ENCODE measurements at places on chromosomes 12 and 14. TPM values are rescaled to one million over a fixed set of nuclear protein-coding genes. Genes with fewer than 3 reads are reported as not detected.

The ANKRD33 gene
- not detected for total RNA-seq

The PLA2G1B gene
- 1.4 TPM for total RNA-seq

The PPM1H gene
- 5.7 TPM for total RNA-seq

DNA sequence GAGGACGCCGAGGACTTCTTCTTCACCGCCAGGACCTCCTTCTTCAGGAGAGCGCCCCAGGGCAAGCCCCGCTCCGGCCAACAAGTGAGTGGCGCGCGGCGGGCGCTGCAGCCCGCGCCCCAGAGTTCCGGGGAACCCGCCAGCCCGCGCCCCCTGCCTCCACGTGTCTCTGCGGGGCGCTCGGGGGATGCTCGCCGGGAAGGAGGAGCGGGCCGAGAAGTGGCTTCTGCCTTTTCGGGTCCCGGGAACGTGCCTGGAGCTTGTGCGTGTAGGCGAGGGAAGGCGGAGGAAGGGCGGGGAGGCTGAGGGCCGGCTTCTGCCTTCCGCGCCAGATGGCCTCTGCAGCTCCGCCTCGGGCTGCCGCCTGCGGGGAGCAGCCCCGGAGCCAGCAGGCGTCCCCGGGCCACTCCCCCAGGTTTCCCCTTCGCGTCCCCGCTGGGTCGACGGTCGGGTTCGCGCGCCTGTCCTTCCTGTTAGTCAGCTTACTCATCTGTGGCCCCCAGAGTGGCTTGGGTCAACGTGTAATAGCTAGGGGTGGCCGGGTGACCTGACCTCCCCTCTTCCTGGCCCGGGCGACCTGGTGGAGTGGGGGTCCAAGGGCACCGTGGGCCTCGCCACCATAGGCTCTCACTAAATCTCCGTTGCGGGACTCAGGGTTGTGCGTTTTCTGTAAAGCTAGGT is 505 bp downstream of the RASSF3 start:
- H3K36me3 ChIP-seq = no peaks in the 10 kb centered on the region
- peaks cover 2% of the 10 kb centered on the region for H3K4me1 ChIP-seq

DNA sequence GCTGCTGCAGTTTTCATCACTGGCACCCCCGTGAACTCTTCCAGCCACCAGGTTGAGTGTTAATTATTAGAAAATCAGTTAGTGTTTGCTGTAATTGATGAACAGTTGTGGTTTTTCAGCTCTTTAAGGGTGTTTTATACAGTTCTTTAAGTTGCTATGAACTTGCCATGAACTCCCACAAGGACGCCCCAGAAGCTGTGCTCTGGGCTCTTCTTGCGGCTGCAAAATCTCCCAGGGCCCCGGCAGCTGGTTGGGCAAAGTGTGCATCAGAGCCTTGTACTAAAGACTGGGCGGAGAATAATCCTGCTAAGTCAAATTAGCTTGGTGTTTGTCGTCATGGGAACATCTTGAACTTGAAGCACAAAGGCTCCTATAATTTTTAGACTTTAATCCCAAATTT is 82.2 kb downstream of the EML1 start:
- no peaks in the 10 kb centered on the region for H3K27me3 ChIP-seq
- H3K4me3 ChIP-seq = no peak overlapping the region
- H3K27ac ChIP-seq = no peak overlapping the region
- no peak for DNase-seq
- H3K4me1 ChIP-seq = no peaks in the 10 kb centered on the region

- no peaks in the 10 kb centered on the region for H3K36me3 ChIP-seq
- no peak for DNase-seq
- no peaks in the 10 kb centered on the region for H3K4me1 ChIP-seq
- H3K27me3 ChIP-seq = no peaks in the 10 kb centered on the region
Observed at GRCh38 chr12:89833337-89834252, 125.0 kb upstream of the ATP2B1 start.

The HOXC11 gene
- total RNA-seq = not detected

The GPRC5D gene
- 0.17 TPM for total RNA-seq

DNA sequence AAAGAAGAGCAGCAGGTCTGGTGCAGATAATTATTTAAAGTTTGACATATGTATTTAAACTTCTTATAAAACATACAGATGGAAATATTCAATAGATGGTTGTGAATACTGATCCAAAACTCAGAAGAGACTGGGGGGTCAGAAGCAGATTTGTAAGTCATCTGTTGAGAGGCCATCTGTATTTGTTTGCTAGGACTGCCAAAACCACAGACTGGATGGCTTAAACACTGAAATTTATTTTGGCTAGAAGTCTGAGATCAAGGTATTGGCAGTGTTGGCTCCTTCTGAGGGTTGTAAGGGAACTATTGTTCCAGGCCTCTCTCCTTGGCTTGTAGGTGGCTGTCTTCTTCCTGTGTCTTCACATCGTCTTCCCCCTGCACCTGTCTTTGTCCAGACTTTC is 153.9 kb downstream of the LRRK2 start:
- no peak for DNase-seq
- H3K27me3 ChIP-seq = no peaks in the 10 kb centered on the region
- H3K36me3 ChIP-seq = no peaks in the 10 kb centered on the region
- H3K27ac ChIP-seq = no peak overlapping the region
- no peaks in the 10 kb centered on the region for H3K4me1 ChIP-seq
- H3K4me3 ChIP-seq = no peak overlapping the region

DNA sequence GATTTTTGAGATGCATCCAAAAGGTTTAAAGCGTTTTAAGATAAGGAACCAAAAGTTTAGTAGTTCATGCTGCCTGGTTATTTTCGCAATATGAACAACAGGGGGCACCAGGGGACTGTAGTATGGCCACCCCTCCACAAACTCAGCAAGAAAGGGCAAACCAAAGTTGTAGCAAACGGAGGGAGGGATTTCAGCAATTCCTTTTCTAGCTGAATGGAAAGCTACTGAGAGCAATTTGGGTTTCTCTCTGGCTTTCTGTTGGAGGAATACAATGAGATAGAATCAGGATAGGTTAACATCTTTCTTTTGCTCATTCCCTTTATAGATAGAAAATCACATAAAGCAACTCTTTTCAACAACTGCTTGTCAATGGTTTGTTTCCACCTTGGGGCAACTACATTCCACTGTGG is 62.5 kb downstream of the DRAM1 start:
- no peak overlapping the region for H3K4me3 ChIP-seq
- peak; percentile 45 for DNase-seq
- no peaks in the 10 kb centered on the region for H3K4me1 ChIP-seq
- no peak overlapping the region for H3K27ac ChIP-seq

- no peak for DNase-seq
- peaks cover 6% of the 10 kb centered on the region for H3K4me1 ChIP-seq
- H3K27ac ChIP-seq = peak overlapping the region; percentile 77
- H3K4me3 ChIP-seq = no peak overlapping the region
- H3K36me3 ChIP-seq = peaks cover 26% of the 10 kb centered on the region
Observed at GRCh38 chr12:120718055-120718454, 7.6 kb upstream of the ACADS start.

The ALG10B gene
- 3.3 TPM for total RNA-seq

- H3K27me3 ChIP-seq = no peaks in the 10 kb centered on the region
- H3K4me1 ChIP-seq = peaks cover 14% of the 10 kb centered on the region
- no peak overlapping the region for H3K27ac ChIP-seq
- no peaks in the 10 kb centered on the region for H3K36me3 ChIP-seq
Observed at GRCh38 chr14:96514694-96515093, 12.5 kb downstream of the PAPOLA start.

- H3K27me3 ChIP-seq = no peaks in the 10 kb centered on the region
- DNase-seq = no peak
- H3K27ac ChIP-seq = no peak overlapping the region
- no peaks in the 10 kb centered on the region for H3K4me1 ChIP-seq
- no peak overlapping the region for H3K4me3 ChIP-seq
Observed at GRCh38 chr14:65151609-65151956, 49.3 kb upstream of the MAX start.

DNA sequence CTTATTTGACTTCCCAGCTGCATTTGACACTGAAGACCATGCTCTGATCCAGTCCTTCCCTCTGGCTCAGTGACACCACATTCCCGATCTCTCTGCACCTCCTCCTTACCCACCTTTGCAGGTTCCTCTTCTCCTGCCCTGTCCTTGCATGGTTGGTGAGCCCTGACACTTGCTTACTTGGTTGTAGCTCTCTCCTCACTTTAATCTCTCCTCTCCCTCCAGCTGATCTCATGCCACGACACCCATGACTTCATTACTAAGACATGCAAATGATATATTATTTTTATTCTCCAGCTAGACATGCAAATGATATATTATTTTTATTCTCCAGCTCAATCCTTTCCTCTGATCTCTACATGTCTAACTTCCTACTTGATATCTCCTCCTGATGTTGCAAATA is at the start of gene SERPINA9:
Gene SERPINA9, minus strand, starts transcription at position 175 of the 400 bp plus-strand sequence. CDS start 6,357 bp downstream, outside the sequence.
- no peak within 1 kb of the TSS for H3K4me3 ChIP-seq
- peaks cover 6% of the 10 kb centered on the region for H3K4me1 ChIP-seq
- no peaks in the 10 kb centered on the region for H3K27me3 ChIP-seq
- H3K36me3 ChIP-seq = no peaks in the 10 kb centered on the region

GRCh38 chr12:106801830-106802533 is 27.5 kb downstream of the RIC8B start:
- DNase-seq = no peak
- no peaks in the 10 kb centered on the region for H3K4me1 ChIP-seq
- no peak overlapping the region for H3K4me3 ChIP-seq

The FSCB gene
- not detected for total RNA-seq

GRCh38 chr12:203462-204260 is 10.3 kb downstream of the SLC6A12 start:
- H3K4me3 ChIP-seq = peak overlapping the region; percentile 22
- peaks cover 47% of the 10 kb centered on the region for H3K36me3 ChIP-seq
- no peak for DNase-seq
- H3K27me3 ChIP-seq = no peaks in the 10 kb centered on the region

GRCh38 chr12:101823039-101823438 is 7.7 kb downstream of the GNPTAB start:
- H3K27me3 ChIP-seq = no peaks in the 10 kb centered on the region
- no peak for DNase-seq
- no peaks in the 10 kb centered on the region for H3K36me3 ChIP-seq
- H3K4me1 ChIP-seq = no peaks in the 10 kb centered on the region

The AKAP3 gene
- 2.0 TPM for total RNA-seq

GRCh38 chr12:8658346-8658745 is 4.3 kb downstream of the MFAP5 start:
- H3K27ac ChIP-seq = no peak overlapping the region
- no peaks in the 10 kb centered on the region for H3K4me1 ChIP-seq
- H3K27me3 ChIP-seq = no peaks in the 10 kb centered on the region

The MYH6 gene
- 0.05 TPM for total RNA-seq

DNA sequence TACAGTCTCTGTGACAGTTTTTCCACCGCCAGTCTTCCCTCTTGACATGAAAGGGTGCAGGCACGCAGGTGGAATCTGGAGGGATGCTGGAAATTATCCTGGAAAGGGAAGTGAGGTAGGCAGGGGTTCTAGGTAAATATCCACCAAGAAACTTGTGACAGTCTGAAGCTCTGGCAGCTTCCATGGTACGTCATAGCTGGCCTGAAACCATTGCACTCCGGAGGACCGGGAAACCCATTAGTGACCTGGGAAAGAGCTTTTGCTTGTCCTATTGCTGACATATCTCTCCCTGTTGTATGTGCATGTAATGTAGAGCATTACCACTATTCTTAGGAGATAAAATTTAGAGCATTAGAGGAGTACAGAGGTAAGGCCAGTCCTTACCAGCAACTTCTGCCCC is 275.9 kb downstream of the EGLN3 start:
- H3K36me3 ChIP-seq = no peaks in the 10 kb centered on the region
- H3K27me3 ChIP-seq = no peaks in the 10 kb centered on the region
- no peak overlapping the region for H3K27ac ChIP-seq
- no peaks in the 10 kb centered on the region for H3K4me1 ChIP-seq
- no peak for DNase-seq
- no peak overlapping the region for H3K4me3 ChIP-seq

The KRT73 gene
- not detected for total RNA-seq

GRCh38 chr14:99467336-99468078 is 13.2 kb downstream of the SETD3 start:
- H3K27ac ChIP-seq = no peak overlapping the region
- DNase-seq = no peak
- peaks cover 19% of the 10 kb centered on the region for H3K36me3 ChIP-seq
- no peak overlapping the region for H3K4me3 ChIP-seq
- no peaks in the 10 kb centered on the region for H3K27me3 ChIP-seq
- H3K4me1 ChIP-seq = no peaks in the 10 kb centered on the region

The OVCH1 gene
- total RNA-seq = not detected

DNA sequence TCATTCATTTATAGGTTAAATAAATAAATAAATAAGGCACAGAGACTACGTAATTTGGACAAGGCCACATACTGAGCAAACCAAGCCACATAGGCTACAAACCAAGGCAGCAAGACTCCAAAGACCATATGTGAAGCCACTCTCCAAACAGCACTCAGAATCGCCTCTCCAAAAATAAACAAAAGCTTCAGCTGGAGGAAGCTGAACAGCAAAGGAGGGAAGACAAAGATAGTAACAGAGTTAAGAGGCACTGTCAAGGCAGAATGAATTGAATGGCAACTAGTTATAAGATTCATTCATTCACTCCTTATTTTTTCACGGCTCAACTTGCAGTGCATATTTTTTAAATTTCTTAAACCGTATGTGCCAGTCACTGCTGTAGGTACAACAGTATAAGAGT is 200.5 kb upstream of the GRIP1 start:
- no peak overlapping the region for H3K27ac ChIP-seq
- no peak for DNase-seq
- no peaks in the 10 kb centered on the region for H3K27me3 ChIP-seq
- no peaks in the 10 kb centered on the region for H3K36me3 ChIP-seq

The RBP5 gene
- total RNA-seq = 12.9 TPM

GRCh38 chr14:71267691-71268090 is 360.4 kb downstream of the PCNX1 start:
- peak overlapping the region; percentile 43 for H3K4me3 ChIP-seq
- peaks cover 2% of the 10 kb centered on the region for H3K4me1 ChIP-seq
- no peaks in the 10 kb centered on the region for H3K27me3 ChIP-seq
- no peak for DNase-seq
- no peaks in the 10 kb centered on the region for H3K36me3 ChIP-seq

- no peaks in the 10 kb centered on the region for H3K4me1 ChIP-seq
- no peaks in the 10 kb centered on the region for H3K36me3 ChIP-seq
- H3K4me3 ChIP-seq = no peak overlapping the region
- H3K27ac ChIP-seq = peak overlapping the region; percentile 46
- no peak for DNase-seq
Observed at GRCh38 chr12:46209914-46210872, 58.6 kb downstream of the SLC38A1 start.

The CLEC4A gene
- 0.67 TPM for total RNA-seq

- peaks cover 8% of the 10 kb centered on the region for H3K4me1 ChIP-seq
- no peak for DNase-seq
- H3K36me3 ChIP-seq = peaks cover 16% of the 10 kb centered on the region
- H3K27me3 ChIP-seq = no peaks in the 10 kb centered on the region
- no peak overlapping the region for H3K4me3 ChIP-seq
Observed at GRCh38 chr12:21571046-21571445, 33.6 kb downstream of the GYS2 start.

DNA sequence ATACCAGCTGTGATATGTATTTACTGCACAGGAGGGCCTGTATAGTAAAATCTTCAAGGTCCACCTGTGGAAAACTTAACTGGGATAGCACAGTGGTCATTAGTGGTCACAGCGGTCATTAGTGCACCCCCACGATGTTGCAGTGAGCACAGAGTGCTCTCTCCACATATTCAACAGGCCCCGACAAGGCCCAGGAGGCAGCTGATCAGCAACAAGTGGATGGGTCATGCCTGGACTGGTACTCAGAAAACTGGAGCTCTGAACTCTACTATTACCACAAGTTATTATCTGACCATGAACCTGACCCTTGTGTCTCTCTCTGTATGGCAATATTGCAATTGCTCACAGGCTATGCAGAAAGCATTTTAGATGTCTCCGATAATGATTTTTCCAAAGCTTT is 129.5 kb downstream of the SLC35F4 start:
- no peaks in the 10 kb centered on the region for H3K36me3 ChIP-seq
- H3K4me1 ChIP-seq = no peaks in the 10 kb centered on the region
- H3K27ac ChIP-seq = no peak overlapping the region
- no peak overlapping the region for H3K4me3 ChIP-seq

The FBXL14 gene
- total RNA-seq = 5.1 TPM

The TESPA1 gene
- total RNA-seq = 0.50 TPM

The FGF23 gene
- total RNA-seq = not detected
